GM06990 (cell line): ENCODE measurements at places on chromosomes 2 and 18.

DNA sequence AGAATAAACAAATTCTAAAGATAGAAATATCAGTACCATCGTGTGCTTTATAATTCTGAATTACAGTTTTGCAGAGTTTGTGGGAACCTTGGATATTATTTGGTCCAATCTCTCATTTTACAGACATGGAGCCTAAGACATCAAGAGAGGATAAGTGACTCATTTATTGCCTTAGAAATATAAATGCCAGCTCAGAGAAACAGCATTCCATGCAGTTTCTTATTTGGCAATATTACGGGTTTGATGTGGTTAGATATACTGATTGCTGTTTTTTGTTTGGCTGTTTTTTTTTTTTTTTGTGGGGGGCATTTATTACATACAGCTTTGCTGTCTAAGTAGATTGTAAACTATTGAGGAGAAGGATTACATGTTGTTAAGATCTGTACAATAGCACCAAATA, 1241.1 kb upstream of the LRRTM1 start:
- DNase-seq = no peak

DNA sequence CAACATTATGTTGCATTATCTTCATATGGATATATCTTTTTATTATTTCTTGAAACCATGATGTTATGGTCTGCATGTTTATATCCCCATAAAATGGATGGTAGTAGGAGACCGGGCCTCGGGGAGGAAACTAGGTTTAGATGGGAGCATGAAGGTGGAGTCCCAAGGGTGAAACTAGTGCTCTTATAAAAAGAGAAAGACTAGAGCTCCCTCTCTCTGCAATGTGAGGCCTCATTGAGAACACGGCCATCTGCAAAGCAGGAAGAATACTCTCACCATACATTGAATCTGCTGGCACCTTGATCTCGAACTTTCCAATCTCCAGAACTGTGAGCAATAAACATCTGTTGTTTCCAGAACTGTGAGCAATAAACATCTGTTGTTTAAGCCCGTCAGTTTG, 64.0 kb downstream of the NXPH2 start:
- no peak for DNase-seq

- DNase-seq = no peak
Measured at GRCh38 chr2:106899786-106900530, 14.0 kb upstream of the ST6GAL2 start.

- no peak for DNase-seq
Measured at GRCh38 chr2:122022531-122022930, 267.1 kb downstream of the TSN start.

GRCh38 chr2:238586931-238587775, 160.4 kb downstream of the ASB1 start:
- no peak for DNase-seq
